ENCODE measurements at places on chromosomes 2 and 18.
A peak's percentile ranks its signal among the peaks of the same experiment; 100 is the strongest.

DNA sequence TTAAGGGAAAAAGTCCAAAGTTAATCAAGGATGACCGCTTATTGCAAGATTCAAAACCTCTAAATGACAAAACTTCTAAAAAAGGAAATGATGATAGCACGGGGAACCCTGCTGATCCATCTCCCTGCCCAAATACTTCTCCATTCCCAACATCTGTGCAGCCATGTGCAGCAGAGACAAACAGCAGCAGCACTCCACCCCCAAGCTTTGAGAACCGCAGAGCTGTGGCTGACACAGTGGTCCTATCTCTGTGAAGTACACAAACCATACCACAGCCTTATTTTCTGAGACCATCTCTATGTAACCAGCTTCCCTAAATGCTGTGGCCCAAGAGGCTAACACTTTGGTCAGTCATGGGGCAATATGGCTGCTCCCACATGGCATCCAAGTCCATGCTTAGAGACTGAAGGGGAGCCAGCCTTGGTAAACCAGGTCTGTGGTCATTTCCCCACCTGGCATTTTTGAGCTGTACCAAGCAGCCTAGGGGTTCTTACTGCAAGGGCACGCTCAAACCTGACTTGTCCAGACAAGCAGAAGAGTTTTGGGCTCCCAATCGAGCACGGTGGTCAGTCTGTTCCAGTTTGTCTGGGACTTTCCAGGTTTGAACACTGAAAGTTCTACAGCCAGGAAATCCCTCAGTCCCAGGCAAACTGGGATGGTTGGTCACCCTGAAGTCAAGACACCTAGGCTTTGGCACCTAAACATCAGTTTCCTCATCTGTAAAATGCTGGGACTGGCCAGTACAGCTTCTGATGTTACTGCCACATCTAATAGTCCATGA is 17.1 kb upstream of the NFE2L2 start:
- peak; percentile 56 for DNase-seq

DNA sequence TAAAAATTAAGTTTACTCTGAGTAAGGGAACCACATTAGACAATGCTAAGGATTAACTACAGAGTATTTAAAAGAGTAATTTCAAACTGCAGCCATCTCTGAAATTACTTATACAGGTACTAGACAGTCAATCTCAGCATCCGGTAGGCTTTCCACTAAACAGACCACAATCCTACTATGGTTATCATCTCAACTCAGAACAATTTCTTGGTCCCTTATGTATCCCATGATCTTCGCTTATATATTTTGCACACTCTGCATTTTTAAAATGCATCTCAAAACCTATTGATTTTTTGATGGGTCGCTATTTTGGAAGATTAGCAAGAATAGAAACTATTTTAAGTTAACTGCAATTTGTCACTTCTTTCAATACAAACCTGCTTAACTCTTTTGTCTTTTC is 1.4 kb downstream of the PPP4R1 start:
- DNase-seq: no peak

- no peak for DNase-seq
Measured at GRCh38 chr2:147468349-147468748, 376.5 kb upstream of the ACVR2A start.

DNA sequence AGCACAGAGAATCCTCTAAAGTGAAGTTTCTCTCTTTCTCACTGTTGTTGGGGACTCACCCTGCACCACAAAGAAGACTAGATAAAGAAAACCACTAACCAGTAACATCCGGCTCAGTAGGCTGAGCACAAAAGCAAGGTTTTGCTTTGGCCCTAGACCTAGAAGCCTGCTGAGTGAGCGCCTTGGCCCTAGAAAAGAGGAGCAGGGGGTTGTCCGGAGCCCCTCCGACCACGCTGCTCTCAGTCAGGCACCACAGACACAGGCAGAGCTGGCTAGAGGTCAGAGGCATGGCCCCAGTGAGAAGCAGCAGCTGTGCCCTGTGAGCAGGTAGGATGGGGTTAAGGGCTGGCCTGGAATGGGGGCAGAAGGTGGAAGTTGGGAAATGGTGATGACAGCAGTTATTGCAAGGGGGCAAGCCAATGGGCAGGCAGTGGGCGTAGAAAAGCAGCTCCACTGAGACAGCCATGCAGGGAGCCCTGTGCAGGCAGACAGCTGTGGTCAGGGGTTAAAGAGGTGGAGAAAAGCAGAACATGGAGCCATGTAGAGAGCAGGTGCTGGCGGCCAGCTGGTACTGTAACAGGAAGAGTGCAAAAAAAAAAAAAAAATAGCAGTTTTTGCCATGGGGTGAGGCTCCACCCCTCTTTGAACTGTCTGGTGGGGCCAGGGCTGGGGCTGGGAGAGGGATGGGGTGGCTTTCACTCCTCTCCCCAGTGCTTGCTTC is 36.9 kb upstream of the SLC14A1 start:
- DNase-seq: peak; percentile 68

- DNase-seq: no peak
Measured at GRCh38 chr2:164937864-164938401, 17.4 kb downstream of the SLC38A11 start.

- no peak for DNase-seq
Measured at GRCh38 chr18:53147472-53147871, 807.5 kb downstream of the DCC start.

DNA sequence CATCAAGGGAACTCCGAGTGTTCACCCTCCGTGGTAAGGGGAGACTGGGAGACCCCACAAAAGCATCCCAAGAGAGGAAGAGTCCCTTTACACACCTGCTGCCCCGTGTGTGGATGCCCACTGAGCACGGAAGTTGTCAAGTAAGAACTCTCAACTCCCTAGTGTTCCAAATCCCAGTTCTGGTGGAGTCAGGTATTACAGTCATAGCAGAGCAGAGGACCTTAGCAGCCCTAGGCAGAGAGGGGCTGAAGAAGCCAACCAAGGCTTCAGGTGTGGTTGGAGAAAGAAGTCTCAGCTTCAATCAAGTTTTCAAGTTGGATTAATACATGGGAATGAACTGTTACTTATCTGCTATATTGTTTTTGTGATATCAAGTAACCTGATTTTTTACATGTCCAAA is 512.5 kb downstream of the RNF144A start:
- DNase-seq: no peak

DNA sequence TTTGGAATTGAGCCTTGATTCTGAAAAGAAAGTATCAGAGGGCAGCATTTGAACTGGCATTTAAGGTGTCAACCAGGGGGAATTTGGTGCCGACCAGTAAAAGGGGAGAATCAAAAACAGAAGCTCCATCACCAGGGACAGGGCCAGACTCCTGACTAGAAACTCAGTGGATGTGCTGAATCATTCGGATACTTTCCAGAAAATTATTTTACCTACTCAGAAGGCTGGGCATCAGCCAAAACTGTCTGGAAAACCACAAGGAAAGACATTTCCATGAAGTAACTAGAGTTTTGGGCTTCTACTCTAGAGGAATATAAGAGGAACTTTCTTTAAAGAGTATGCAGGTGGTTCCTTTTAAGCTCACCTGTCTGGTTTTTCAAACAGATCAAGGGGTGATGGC is 756.6 kb downstream of the RNF144A start:
- DNase-seq: no peak

DNA sequence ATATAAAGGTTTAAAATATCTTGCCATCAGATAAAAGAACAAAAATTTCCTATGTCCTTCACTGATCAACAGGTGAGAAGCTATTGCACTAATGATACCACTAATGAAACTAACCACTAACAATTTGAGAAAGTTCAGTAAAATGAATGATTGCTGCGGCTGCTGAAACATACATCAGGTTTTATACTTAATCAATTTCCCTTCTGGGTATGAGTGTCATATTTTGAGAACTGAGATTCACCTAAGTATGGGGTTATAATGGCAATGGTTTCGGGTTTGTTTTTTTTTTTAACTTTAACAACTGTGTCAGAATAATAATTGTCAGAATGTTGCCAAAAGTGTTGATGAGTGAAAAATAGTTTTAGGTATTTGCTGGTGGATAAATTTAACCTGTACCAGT is 151.3 kb upstream of the SLC39A10 start:
- no peak for DNase-seq

DNA sequence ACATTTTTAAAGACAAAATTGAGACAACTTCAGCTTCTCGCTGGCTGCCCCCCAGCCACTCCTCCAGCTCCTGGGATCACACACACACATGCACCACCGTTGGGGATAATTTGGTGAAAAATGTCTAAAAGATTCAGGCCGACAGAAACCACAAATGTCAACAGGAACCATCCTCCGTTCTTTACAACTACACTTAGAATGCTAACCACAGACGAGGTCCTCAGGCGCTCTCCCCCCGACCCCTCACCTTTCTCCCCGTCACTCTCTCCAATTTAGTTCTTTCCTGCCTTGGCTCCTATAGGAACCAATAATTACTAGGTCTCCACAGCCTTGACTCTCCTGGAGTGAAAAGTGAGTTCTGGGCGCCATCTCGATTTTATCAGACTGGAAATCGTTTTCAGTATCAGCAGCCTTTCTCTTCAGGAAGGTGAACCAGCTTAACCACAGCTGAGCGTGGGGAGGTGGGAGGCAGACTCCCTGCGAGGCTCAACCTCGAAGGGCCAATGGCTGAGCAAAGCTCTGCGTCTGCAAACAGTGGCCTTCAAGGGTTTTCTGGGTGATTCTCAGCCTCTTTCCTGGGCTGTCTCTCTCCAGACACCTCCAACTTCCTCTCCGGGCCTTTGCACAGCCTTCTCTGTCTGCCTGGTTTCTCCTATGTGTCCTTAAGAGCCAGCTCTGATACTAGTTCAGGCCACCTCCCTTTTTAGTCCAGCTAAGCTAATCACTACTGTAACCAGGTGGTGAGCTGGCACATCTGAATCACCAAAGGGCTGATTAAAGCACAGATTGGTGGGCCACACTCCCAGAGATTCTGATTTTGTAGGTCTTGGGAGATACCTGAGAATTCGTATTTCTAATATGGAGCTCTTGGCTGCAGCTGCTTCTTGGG is 115.7 kb upstream of the COPS8 start:
- DNase-seq: peak; percentile 30

DNA sequence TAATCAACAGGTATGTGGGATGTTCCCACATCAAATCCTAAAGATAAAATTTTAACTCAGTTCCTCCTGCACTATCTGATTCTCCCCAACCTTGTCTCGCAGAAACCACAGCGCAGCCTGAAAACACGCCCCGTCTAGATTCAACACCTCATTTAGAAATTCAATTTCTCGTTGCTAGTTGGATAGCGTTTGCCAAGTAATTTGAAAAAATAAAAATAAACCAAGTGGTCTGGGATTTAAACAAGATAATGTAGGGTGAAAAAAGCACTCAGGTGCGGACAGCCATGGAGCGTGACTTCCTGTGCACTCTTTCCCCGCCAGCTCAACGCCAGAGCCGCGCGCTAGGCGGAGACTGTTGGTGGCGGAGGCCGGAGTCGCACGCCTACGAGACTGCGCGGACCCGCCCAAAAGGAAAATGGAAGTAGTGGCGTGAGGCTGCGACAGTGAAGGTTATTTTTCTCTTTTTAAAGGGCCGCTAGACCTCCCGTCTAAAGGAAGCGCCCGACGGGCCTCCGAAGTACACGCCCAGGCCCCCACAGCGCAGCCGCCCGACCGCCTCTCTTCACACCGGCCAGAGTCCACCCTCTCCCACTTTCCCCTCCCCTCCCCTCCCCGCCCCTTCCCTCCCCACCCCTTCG is 615 bp upstream of the CCNT2 start:
- no peak for DNase-seq

- no peak for DNase-seq
Measured at GRCh38 chr2:234001380-234002160, 48.9 kb upstream of the SPP2 start.

GRCh38 chr18:40523287-40523686 is 1431.7 kb upstream of the PIK3C3 start:
- no peak for DNase-seq

GRCh38 chr2:1992280-1992679 is 248.0 kb upstream of the PXDN start:
- DNase-seq: no peak

DNA sequence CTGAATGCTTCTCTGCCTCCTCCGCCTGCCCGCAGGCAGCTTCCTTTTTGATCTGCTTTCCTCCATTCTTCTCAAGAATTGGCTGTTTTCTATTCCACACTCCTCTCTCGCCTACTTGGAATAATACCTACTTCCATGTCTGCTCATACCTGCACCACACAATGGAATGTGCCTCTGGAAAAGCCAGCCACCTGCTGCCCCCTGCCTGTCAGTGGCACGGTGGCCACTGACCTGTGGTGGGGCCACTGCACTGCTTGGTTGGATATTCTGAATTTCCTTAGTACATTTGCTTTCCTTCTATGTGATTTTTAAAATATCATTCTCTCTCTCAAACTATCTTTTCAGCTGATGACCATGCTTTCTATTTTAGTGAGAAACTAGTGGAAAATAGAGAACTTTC is 406.9 kb downstream of the DCDC2C start:
- DNase-seq: no peak

GRCh38 chr2:113762377-113763118 is 6.1 kb upstream of the SLC35F5 start:
- DNase-seq: no peak

- no peak for DNase-seq
Measured at GRCh38 chr2:112321375-112322320, 46.3 kb downstream of the ZC3H6 start.

DNA sequence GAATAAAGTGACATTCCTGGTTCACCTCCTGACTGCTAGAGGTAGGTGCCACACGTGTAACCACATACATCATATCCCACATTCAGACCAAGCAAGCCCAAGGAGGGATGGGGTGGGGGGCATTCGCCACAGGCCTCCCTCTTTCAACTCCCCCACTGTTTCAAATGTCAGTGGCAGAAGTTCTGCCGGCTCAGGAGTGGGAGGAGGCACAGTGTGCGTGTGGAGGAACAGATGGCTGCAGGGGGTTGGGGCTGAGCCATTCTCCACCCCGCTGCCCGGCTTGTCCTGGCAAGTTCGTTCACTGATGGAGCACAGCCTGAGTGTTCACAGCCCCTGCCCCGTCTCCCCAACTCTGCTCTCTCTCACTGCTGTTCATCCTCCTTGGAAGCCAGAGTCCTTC is 75.4 kb upstream of the TANC1 start:
- DNase-seq: no peak

DNA sequence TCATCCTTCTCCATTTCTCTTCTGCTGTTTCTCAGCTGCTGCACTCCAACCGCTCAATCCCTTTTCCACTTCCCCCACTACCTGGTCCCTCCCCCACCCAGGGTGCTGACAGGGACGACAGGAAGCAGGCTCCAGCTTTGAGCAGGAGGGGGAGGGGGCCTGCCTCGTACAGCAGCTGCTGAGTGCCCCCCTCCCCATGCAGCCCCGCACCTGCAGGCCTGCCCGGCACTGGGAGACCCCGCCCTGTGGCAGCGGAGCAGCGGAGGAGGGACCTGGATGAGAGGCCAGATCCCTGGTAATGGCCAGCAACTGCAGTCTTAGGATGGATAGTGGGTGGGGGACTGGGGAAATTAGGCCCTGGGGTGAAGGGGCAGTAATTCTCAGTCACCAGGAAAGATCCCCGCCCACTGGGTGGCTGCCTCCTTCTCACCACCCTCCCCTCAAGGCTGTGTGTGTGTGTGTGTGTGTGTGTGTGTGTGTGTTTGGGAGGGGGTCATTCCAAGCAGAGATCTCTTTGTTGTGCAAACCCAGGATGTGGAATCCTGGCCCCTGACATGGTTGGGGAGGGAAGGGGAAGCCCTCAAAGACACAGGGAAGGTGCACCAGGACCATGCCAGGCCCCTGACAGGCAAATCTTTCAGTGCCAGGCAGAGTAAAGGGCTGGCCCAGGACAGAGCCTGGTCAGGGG is 6.8 kb upstream of the CRYBA2 start:
- no peak for DNase-seq

- no peak for DNase-seq
Measured at GRCh38 chr2:215476424-215476823, 40.6 kb upstream of the FN1 start.

All from CD4-positive, alpha-beta T cell treated with Interleukin-15 for 1 hour (primary cell).